ENCODE measurements at places on chromosomes 6 and 20.

DNA sequence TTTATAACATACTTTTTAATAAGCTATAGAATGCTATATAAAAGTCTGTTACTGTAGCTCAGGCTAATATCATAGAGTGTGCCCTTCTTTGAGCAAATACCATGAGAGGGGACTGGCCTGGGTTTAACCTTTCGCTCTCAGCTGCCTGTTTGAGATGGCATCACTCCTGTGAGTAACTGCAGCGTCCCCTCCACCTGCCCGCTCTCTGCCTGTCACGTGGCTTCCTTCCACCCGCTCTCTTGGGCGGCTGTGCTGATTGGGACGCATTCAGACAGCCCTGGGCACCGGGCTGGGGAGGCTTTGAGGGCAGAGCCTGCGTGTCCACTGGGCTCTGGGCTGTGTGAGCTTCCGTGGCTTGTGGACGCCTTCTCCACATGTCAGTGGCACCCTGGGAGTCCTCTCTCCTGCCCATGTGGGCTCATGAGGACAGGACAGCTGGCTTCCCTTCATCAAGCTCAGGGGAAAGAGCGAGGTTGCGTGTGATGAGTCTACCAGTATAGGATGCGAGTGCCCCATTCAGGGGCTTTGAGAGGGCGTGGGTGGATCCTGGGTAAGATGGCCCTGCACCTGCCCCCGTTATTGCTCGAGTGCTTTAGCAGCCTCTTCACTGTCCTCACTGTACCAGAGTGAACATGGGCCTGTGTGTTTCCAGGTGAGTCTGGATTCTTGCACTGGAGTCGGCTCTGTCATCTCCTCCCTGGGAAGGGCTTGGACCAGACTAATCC, 10.7 kb upstream of the C20orf204 start:
- no peak for DNase-seq

DNA sequence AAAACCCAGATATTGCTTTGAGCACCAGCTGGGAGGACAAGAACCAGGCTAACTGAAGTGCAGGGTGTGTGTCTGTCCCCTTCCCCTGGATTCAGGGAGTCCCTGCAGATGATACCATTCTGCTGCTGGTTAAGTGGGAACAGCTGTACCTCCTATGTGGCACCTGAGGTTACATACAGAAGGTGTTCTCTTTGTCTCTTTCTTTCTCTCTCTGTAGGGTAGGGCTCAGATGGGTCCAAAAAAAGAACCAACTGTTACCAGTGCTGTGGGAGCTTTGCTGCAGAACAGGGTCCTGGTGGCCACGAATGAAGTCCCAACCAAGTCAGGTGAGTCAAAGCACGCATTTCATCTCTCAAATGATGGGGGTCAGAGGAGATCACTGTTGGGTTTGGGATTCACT, 38.6 kb downstream of the ZC2HC1B start:
- DNase-seq, result no peak

DNA sequence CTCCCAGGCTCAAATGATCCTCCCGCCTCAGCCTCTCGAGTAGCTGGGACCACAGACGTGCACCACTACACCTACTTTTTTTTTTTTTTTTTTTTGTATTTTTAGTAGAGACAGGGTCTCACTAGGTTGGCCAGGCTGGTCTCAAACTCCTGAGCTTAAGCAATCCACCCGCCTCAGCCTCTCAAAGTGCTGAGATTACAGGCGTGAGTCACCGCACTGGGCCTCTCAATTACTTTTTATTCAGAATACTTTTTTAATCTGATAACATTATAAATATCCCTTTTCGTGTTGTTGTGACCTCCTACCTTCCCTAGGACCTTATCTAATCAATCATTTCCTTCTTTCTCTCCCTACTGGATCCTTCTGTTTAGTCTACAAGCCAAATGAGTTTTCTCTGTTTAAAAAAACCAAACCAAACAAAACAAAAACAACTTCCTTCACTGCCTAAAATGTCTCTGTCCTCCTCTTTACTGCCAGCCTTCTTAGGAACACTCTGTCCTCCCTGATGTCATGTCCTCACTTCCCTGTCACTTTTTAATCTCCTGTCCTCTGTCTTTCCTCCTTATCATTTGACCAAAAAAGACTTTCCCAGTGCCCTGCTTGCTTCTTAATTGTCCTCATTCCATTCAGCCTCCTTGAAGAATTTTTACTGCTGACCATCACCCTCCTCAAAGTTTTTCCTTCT, 85.0 kb downstream of the CAP2 start:
- no peak for DNase-seq

DNA sequence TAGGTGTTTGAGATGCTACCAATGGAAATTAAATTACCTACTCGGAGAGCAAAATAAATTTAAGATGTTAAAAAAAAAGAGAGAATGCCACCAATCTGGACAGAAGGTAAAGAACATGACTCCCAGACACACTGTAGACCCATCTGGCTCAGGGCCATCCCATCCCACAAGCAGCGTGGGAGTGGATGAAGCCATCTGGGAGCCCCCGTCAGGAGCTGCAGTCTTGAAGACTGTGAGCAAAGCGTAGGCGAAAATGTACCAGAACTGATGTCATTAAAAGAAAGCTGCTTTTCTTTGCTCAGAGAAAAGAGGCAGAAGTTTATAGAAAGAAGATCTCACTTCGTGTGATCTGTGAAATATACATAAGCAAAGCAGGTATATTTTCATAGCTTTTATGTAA, 815.7 kb downstream of the QKI start:
- DNase-seq, result no peak

- DNase-seq, result no peak
These were observed 69.7 kb downstream of the PDE7B start for GRCh38 chr6:135921188-135921587.

GRCh38 chr20:46897328-46897880, 2.8 kb downstream of the EYA2 start:
- DNase-seq, result no peak

GRCh38 chr20:31678389-31679356, 41.0 kb downstream of the COX4I2 start:
- no peak for DNase-seq

GRCh38 chr6:138550346-138550767, 51.1 kb upstream of the NHSL1 start:
- no peak for DNase-seq

DNA sequence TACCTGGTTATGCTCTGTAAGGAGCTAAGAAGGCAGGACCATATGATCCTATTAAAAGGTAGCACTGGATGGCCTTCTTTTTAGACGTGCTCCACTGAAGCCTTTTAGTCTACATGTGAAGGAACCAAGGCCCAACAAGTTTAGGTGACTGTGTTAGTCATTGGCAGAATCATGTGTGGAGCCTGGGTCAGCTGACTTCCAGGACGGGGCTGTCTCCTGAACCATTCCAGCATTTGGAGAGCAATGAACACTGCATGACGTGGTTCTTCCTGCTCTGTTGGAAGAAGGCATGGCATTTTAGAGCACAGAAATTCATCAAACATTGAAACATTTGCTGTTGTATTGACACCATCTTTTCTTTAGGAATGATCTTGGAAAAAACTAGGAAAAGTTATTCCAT, 87.8 kb upstream of the TIAM2 start:
- no peak for DNase-seq

DNA sequence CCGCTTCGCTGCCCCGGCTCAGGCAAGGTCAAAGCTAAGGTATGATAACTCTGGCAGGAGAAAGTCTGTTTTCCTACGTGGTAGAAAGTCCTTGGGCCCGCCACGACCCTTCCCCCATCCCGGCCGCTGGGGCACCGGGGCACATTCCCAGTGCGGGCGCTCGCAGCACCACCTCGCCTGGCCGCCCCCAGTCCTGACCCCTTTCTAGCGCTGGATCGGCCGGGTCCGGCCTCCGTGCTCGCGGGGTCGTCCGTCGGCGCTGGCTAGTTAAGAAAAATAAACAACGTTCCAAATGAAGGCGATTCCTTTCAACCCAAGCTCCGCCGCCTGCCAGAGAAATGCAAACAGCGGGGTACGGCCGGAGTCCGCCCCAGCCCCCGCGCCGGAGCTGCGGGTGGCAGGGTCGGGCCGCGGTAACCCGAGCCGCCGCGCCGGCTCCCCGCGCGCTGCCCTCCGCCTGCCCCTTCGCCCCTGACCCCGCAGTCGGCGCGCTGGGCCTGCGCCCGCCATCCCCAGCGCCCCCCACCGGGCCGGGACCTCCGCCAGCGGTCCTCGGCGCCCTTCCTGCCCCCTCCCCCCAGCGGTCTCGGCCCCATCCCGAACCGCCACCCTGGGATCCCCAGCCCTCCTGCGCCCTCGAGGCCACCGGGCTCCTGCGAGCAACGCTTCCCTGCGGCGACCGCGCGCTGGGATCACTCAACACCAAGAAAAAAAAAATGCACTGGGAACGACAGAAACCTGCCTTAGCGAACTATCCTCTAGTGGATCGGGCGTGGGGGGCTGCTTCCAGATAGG, 37.6 kb downstream of the NCR2 start:
- DNase-seq, result no peak

DNA sequence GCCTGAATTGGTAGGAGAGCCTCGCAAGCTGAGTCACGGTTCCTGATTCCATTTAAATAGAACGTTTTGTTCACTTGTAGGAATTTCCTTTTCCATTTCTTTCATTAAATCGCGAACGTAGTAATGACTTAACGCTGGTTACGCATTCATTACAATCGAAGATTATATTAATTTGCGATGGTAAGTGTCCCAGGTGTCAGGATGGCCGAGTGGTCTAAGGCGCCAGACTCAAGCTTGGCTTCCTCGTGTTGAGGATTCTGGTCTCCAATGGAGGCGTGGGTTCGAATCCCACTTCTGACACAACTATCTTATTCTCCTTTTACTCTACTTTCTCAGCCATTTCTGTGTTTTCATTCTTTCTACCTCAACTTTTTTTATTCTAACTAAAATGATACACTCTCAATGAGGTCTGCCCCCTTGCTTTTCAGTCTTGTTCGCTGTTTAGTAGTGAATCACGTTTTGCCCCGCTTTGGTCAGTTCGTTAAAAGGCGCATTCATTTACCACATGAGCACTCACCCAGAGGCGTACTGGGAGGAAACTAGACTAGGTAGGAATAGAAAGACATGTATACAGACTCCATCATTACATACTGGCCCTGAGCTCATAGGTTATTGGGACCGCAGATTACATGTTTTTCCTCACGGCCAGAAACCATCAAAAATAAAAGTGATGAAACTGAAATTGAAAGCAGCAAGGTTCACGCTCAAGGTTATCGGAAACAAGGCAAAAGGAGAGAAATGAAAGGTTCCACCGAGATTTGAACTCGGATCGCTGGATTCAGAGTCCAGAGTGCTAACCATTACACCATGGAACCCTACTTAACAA, 17.3 kb upstream of the TRIM27 start:
- peak; percentile 82 for DNase-seq

GRCh38 chr20:24953209-24953575, 4.1 kb downstream of the CST7 start:
- no peak for DNase-seq

Data from activated T-cell treated with anti-CD3 and anti-CD28 coated beads, Interleukin-2, amount 50 U/mL, for 72 hours (primary cell).